ENCODE measurements at places on chromosomes 6 and 20. TPM values are rescaled to one million over a fixed set of nuclear protein-coding genes. Genes with fewer than 3 reads are reported as not detected.

Gene MEP1A
- polyA plus RNA-seq: not detected

DNA sequence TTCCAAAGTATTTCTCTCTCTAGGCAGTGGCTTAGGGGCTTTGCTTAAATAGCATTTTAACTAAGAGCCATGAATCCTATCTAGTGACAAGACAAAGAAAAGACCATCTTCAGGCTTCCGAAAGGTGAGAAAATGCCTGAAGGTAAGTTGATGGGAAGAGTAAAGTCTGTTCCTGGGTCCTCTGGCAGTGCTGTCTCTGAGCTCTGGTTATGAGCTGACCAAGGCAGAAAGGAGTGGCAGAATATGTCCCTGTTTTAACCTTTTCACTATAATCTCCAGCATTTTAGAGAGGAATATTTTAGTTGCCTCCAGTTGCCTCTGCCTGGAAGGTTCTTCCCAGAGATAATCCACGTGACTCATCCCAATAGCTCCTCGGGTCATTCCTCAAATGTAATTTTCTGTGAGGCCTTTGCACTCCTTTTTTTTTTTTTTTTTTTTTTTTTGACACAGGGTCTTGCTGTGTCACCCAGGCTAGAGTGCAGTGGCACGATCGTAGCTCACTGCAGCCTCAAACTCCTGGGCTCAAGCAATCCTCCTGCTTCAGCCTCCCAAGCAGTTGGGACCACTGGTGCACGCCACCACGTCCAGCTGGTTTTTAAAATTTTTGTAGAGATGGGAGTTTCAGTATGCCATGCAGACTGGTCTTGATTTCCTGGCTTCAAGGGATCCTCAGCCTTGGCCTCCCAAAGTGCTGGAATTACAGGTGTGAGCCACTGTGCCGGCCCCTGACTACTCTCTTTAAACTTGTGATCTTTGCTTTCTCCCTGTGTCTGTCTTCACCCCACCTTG lies 3.7 kb upstream of the ARMH2 start:
- DNase-seq: no peak

Gene IRF4
- polyA plus RNA-seq: 0.26 TPM

Gene GPR63
- 4.3 TPM for polyA plus RNA-seq

DNA sequence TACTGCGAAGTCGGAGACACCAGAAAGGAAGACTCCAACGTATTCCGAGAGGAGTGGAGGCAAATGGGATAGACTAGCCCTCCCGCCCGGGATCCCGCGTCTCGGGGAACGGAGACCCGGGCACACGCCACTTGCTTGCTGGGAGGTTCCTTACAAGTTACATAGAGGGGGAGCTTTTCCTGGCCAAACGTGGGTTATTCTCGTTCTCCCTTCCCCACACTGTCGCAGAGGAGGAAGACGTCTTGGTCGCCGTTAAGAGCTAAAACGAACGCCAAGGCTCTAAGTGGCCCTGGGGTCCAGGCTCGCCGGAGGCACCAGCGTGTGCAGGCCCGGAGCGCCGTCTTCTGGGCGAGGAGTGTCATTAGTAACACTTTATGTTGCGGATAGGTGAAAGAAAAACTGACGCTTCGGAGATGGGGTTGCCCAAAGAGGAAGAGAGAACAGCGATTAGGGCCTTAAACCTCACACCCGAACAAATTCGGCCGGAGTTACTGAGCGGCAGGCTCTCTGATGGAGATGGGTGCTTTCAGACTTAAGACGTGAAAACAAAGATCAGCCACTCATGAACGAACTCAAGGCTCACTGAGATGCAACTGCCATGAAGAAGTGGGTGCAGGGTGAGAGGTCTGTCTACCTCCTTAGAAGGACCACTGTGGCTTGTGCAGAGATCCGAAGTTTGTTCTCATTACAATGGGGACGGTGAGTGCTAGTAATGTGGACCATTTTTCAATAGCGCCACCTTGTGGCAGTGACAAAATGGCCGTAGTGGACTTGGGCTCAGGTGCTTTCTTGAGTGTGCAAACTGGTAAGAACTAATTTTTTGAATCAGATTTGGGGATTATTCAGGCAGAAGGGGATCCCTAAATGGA lies 11.7 kb upstream of the ZNF311 start:
- DNase-seq: peak; percentile 84

DNA sequence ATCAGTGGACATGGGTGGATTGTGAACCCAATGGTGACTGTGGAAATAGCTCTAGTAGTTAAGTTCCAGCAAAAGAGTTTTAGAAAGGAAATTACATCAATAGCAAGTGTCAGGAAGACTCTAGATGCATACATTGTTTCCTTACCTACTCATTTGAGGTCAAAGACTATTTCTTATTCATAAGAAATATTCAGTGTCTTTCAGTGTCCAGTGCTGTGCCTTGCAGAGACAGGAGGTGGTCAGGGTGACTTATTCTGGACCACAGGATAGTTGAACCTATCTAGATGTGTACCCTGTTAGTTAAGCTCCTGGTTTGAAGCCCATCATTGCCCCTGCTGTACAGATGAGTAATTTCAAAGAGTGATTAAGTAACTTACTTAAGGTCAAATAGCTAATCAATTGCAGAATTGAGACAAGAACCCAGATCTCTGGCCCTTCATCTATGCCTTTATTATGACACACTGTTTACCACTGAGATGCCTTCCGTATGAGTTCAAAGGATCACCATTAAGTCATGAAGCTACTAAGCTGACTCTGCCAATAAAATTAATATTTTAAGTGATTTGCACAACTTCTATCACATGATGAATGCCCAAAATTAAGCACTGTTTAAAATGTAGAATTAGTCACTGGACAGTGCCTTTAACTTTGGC lies 136.1 kb downstream of the PDSS2 start:
- DNase-seq: no peak

Gene ZKSCAN8
- 37.6 TPM for polyA plus RNA-seq

Gene HLA-DRB5
- polyA plus RNA-seq: 26.6 TPM

- DNase-seq: no peak
These were observed 985 bp downstream of the ZBP1 start for GRCh38 chr20:57619051-57619831.

Gene CDH4
- 9.5 TPM for polyA plus RNA-seq

DNA sequence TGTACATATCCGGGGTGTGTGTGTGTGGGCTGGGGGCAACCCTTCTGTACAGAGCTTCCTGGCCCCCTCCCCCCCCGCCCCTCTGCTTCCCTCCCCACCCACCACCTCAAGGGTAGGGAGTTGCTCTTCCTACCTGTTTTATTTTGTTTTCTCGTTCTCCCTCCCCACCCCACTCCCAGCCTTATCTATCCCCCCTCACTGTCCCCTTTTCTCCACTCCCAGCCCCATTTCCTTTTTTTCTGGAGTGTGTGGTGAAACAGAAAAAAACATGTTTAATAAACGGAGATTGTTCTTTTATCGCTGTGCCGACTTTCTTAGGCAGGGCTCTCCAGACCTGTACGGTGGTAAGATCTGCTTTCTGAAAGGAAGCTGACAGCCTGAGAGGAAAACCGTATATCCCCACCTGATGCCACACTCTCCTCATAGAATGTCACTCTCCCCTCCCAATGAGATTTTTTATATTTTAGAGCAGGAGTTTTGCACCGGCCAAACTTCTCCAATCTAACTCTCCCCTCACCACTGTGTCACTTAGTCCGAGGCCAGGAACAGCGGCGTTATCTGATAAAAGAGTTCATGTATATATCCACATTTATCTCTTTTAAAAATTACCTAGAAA lies 875 bp upstream of the ZBTB9 start:
- no peak for DNase-seq

DNA sequence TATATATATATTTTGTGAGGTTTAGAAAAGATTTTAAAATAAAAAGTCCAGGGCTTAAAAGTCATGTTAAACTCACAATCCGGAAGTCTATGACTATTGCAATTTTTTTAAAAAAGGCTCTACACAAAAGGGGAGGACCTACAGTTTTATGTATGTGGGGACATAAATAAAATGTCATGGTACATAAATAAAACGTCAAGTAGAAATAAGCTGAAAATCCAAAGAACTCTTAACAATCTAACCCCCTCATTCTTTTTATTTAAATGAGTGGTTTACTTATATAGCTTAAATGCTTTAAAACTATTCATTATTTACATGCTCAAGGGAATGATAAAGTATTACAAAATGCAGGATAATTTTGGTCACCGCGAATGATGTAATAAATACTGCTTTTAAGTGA lies 36.2 kb downstream of the STX7 start:
- no peak for DNase-seq

Gene LY86
- polyA plus RNA-seq: 0.95 TPM

Gene GHRH
- not detected for polyA plus RNA-seq

Gene MRAP2
- 3.2 TPM for polyA plus RNA-seq

DNA sequence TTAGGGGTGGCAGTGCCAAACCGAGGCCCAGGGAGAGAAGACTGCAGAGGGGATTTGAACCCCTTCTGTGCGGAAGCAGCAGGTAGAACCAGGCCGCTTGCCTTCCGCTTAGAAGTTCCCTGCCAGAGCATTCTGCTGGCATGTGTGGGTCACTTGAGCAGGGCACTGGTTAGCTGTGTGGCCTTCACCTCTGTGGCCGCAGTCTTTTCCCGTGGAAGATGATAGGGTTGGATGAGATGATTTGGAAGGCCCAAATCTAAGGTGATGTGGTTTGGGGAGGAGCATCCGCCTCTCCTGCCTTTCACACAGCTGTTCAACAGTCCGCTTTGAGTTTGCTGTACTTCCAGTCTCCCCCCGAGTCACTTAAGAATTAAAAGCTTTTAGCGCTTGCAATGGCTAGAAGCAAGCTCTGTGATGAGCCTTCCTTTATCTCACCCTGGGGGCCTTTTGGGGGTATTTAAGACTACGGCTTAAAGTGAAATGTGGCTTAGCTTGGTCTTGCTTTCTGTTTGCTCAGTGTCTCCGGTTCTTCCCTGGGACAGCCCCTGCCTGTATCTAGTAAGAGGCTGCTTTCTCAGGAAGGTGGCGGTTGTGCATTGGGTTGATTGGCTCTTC lies 743 bp downstream of the CMTR1 start:
- no peak for DNase-seq

Gene SCRT2
- not detected for polyA plus RNA-seq

Gene ADGB
- polyA plus RNA-seq: 0.95 TPM

DNA sequence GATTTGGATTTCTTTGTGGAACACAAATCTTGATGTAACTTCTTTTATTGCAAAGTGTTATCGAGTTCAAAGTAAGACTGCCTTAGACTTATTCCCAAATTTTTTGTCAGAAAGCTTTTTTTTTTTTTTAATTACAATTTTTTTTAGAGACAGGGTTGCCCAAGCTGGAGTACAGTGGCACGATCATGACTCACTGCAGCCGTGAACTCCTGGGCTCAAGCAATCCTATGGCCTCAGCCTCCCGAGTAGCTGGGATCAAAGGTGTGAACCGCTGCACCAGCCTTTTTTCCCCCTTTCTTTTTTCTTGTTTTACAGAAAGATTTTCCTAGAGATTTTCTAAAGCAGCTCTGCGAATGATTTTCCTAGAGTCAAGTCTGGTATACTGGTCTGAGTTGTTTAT lies 2.8 kb downstream of the RIOK1 start:
- DNase-seq: no peak

DNA sequence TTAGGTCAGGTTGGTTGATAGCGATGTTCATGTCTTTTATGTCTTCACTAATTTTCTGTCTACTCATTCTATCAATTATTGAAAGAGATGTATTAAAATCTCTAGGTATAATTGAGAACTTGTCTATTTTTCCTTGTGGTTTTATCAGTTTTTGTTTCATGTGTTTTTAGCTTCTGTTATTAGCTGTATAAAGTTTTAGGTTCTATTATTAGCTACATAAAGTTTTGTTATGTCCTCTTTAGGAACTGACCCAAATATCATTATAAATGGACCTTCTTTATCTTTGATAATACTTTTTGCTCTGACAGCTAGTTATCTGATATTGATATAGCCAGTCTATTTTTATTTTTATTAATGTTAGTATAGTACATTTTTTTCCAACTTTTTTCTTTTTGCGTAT lies 92.4 kb upstream of the TMEM170B start:
- DNase-seq: no peak

Gene ASIP
- polyA plus RNA-seq: 0.40 TPM

Gene BLOC1S5
- 35.2 TPM for polyA plus RNA-seq

Gene LKAAEAR1
- polyA plus RNA-seq: not detected

DNA sequence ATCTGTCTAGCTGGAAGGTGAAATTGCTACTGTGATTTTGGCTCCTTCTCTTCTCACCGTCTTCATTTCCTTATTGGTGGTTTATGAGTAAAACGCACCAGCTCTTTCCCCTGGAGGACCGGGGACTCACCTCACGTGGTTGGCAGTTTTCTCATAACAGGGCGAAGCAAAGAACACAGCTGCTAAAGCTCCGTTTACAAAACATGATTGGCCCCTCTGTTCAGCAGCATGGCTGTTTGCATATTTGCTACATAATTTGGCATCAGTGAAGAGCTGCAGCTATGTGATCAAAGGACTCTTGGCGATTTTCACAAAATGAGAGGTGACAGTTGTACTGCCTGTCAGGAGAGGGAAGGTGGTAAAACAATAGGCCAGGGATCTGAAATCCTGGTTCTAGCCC lies 20.5 kb upstream of the TMEM181 start:
- no peak for DNase-seq

GRCh38 chr6:2733324-2733723 lies 17.4 kb downstream of the MYLK4 start:
- DNase-seq: no peak

Gene PIM1
- 22.2 TPM for polyA plus RNA-seq

Gene RUNX2
- polyA plus RNA-seq: 1.5 TPM

Gene ADNP
- polyA plus RNA-seq: 123 TPM

DNA sequence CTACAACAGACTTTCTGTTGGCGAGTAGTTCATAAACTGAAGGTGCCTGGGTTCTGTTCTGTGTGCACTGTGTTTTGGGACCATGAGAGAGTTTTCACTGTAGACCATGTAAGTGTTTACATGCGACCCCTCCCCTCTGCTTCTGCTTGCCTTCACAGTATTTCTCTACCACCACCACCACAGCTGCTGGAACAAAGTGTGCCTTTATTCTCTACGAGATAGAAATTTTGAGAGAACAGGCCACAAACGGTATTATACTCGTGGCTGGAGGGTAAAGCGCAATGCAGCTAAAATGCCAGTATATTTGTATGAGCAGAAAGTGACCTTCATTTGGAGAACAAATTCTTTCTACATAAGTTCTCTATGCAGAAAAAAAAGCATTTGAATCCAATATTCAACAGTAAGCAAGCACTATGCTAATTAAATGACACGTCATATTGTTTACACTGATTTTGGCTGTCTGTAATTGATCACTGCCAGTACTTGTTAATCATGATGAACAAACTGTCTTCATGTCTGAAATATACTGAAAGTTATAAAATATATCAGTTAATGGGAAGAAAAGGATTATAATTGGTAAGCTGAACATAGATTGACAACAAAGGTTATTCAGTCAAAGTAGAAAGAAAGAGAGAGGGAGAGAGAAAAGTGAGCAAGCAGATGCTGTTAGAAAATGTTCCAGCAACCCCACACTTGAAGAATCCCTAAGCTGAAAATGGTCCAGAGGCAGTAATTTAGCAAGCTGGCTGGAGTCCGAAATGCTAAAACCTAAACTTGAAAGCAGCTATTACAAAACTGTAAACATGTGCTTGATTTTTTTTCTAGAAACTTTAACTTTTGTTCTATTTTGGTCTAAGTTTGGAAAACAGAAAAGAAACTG lies 8.8 kb downstream of the CLDN20 start:
- DNase-seq: peak; percentile 35

- no peak for DNase-seq
These were observed 1.6 kb upstream of the QKI start for GRCh38 chr6:163412801-163413344.
